Stimulated activated CD8-positive, alpha-beta memory T cell treated with anti-CD3 and anti-CD28 coated beads, Interleukin-7, amount 100 ng/mL, for 1 hour (primary cell): ENCODE measurements at places on chromosomes 5 and 9.

GRCh38 chr5:154478752-154479159 is 729 bp upstream of the HAND1 start:
- no peak for DNase-seq

GRCh38 chr5:135456238-135457099 is 4.3 kb upstream of the TIFAB start:
- DNase-seq = no peak

DNA sequence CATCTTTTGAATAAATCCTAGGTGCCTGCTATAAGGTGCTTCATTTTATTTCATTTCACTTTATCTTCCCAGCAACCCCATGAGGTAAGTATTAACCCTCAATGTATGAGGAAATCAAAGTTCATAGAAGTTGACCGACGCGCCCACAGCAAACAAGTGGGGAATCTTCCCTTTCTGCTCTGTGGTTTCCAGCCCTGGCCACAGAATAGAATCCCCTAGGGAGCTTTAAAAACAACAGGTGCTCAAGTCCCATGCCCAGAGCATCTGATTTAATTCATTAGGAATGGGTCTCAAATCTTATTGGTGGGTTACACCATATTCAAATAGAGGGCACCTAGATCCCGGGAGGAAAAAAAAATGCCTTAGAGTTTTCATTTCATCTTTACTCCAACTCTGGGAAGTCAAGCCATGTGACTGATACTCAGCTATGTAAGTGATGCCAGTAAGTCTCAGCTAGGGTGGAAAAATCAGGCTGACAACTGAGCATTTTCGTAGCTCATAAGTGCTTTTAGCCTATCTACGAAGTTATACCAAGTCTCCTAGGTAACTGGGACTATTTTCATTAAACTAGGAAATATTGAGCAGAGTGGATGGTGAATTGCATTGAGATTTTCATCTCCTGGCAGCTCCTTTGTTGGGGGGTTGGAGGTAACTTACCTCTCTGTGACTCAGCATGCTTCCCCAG is 353.4 kb upstream of the SLC30A5 start:
- no peak for DNase-seq

GRCh38 chr5:151255621-151256286 is 2.8 kb downstream of the GM2A start:
- no peak for DNase-seq

DNA sequence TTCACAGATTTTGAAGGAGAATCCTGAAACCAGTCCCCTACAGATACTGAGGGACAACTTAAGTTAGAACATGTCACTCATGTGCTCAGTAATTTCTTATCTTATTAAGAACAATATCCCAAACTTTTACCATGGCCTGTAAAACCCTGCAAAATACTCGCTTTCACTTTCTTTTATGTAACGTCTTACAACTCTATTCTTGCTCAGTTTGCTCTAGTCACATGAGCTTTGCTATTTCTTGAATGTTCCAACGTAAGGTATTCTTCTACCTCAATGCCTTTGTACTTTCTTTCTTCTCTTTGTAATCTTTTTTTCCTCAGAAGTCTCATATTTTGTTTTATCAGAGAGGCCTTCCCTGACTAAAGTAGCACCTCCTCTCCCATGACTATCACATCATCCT is 14.1 kb downstream of the TMEM38B start:
- DNase-seq = no peak
